ENCODE measurements at places on chromosomes 3 and 15. TPM values are rescaled to one million over a fixed set of nuclear protein-coding genes. Genes with fewer than 3 reads are reported as not detected.

SLC28A2 gene
- total RNA-seq, result not detected

C2CD4A gene
- total RNA-seq, result not detected

SLCO2A1 gene
- total RNA-seq, result under 0.01 TPM

CCR2 gene
- not detected for total RNA-seq

Data from hair follicular keratinocyte (primary cell).